ENCODE measurements at places on chromosomes 6 and 20.

GRCh38 chr20:1291191-1291741, 25.2 kb downstream of the SNPH start:
- DNase-seq: no peak

- no peak for DNase-seq
Measured at GRCh38 chr6:100376103-100376502, 88.6 kb downstream of the SIM1 start.

DNA sequence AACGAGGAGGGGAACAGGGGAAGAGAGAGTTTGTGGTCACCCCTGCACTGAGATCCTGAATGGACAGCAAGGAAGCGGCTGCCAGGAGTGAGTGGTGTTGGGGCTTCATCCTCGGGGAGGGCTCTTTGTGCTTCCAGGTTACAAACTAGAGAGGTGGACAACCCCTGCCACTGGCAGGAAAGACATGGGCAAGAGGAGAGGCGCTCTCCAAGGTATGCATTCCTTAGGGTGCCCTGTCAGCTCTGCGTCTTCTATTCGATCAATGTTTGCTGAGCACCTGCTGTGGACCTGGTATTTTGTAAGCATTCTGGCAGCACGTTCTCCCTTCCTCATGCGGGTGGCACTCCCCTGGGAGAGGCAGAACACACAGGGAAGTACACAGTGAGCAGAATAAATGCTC, 93.6 kb downstream of the CDH4 start:
- DNase-seq: no peak

DNA sequence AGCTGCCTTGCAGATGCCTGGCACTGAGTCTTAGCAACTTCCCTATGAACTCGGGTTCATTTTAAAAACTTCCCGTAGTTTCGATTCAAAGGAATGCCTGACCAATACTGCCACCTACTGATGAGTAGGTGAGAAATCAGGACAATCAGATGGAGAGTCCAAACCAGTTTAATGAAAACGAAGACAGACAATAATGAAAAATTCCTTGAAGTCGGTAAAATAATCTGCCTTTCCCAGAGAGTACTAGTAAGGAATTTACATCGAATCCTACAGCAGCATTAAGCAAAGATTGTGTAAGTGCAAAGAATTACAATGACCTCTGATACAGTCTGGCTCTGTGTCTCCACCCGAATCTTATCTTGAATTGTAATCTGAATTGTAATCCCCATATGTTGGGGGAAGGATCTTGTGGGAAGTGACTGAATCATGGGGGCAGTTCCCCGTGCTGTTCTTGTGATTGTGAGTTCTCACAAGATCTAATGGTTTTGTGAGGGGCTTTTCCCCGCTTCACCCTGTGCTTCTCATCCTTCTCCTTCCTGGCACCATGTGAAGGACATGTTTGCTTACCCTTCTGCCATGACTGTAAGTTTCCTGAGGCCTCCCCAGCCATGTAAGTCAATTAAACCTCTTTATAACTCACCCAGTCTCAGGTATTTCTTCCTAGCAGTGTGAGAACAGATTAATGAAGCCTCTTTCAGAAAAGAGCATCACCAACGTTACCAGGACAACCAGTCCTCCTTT, 134.4 kb downstream of the ARHGAP18 start:
- DNase-seq: peak; percentile 60

GRCh38 chr6:136952714-136953260, 30.7 kb downstream of the SLC35D3 start:
- no peak for DNase-seq

DNA sequence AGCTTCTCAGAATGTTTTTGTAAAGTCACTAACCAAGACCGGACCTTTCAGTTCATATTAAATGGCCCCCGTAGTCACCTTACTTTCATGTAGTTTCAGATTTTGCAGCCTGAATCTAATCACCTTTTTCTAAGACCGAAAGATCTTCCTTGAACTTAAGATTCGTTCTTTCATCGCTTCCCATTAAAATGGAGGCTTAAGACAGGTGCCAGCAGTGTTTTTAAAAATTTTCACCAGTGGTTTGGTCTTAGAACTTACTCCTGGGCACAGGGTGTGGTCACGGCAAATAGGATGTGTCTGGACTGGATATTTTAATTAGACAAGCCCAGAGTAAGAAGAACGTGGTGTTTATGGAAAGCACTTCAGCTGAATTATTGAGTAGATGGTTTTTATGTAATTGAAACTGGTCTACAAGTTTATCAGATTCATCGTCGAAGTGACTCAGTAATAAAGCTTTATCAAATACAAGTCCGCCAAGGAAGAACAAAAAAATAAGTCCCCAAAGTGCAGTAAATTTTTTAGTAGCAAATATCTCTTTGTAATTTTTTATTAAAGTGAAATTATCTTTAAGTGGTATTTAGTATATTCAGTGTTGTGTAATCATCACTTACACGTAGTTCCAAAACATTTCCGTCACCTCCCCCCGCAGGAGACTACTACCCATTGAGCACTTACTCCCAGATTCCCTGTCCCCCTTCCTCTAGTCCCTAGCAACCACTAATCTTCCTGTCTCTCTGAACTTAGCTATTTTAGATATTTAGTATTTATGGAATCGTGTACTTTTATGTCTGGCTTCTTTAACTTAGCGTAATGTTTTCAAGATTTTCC, 868 bp downstream of the SRSF3 start:
- DNase-seq: no peak

DNA sequence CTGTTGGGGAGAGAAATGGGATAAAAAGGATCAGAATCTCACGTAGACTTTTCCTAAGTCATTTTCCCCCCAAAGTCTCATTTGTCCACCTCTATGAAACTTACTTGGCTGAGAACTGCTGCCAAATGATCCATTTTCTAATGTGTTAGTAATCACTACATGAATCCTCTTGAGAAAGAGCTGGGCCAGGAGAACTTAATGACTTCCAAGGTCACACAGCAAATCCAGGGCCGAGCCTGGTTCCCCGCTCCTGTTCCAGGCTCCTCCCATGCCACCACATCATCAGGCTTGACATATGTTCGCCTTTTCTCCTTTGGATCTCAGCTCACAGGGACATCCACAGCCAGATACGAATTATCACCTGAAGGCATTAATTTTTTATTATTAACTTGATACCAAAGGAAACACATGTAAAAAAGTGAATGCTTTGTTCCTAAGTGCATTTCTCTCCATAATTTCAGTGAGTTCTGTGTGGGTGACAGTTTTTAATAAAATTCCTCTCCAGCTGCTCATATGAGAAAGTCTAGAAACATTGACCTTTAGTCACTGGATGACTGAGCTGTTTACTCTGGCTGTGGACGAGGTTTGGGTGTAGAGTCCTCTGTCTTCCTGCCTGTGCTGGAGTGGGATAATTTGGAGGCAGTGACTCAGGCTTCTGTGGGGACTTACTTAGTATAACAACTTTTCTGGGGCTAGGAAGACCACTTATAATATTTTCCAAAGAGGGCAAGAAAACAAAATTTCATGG, 276.3 kb downstream of the PAX1 start:
- DNase-seq: no peak
